Stimulated activated CD8-positive, alpha-beta memory T cell treated with anti-CD3 and anti-CD28 coated beads, Interleukin-7, amount 100 ng/mL, for 24 hours (primary cell): ENCODE measurements at places on chromosomes 7 and 10.

DNA sequence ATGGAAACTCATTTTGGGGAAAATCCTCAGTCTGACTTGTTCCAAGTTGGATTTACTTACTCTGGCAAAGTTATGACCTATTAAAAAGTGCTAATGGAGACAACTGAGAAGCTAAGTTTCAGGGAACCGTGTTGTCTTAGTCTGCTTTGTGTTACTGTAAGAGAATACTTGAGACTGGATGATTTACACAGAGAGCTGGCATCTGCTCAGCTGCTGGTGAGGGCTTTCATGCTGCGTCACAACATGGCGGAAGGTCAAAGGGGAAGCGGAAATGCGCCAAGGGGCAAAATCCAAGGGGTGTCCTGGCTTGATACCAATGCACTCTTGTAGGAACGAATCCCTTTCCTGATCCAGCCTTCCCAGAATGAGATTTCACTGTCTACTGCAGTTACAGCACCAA lies 46.4 kb downstream of the MTURN start:
- no peak for DNase-seq

DNA sequence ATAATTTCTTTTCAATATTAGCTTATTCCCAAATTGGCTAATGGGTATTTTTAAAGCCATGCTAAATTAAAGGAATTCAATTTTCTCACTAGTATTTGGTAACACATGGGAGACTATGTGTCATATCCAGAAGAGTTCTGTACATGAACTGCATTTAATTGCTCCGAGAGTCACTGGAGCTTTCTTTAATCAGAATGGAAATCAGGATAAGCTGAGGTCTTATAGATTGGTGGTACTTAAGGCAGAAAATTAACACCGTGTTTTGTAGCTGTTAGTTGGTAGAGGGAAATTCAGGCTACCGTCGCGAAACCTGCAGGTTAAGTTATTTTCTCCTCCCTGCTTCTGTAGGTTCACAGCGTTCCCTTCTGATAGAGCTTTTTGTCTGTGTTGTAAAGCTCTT lies at the start of gene WEE2:
Gene WEE2 (plus strand): TSS at position 3 of the 400 bp plus-strand sequence. CDS start 406 bp downstream, outside the sequence.
- no peak for DNase-seq

GRCh38 chr7:120869700-120870099 lies 11.8 kb upstream of the TSPAN12 start:
- DNase-seq = no peak

GRCh38 chr10:34022195-34022594 lies 687.7 kb upstream of the NRP1 start:
- no peak for DNase-seq

GRCh38 chr10:62442006-62442405 lies 67.8 kb downstream of the ZNF365 start:
- DNase-seq = no peak

GRCh38 chr10:30017556-30017955 lies 41.8 kb downstream of the JCAD start:
- DNase-seq = no peak

DNA sequence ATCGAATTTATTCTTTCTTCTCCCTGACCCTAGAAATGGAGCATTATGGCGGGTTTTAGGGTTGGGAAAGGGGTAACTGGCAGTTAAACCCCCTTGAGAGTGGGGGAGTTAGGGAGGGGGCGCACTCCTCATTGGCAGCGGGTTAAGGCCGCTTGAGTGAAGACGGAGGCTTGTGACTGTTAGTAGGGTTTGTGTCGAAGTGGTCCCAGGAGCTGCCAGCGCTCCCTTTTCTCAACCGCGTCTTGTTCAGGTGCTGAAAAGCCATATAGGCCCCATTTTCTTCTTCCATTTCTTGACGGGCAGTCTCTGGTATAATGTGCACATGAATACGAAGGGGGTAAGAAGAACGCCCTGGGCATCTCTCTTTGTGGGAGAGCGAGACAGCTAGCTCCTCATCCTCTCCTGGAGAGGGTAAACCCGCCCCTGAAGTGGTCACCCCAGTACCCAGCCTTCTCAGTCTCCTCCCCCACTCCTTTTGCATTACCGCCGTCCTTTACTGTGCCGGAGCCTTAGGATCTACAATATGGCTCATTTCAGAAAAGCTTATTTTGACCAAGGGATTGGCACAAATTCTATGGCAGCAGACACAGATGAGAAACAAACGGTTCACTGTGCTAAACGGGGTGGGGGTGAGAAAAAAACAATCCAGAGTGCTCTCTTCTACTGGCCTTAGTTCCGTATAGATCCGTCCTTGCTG lies 836 bp downstream of the KMT2E start:
- no peak for DNase-seq

GRCh38 chr10:129462257-129462795 lies 4.7 kb upstream of the MGMT start:
- DNase-seq = no peak

DNA sequence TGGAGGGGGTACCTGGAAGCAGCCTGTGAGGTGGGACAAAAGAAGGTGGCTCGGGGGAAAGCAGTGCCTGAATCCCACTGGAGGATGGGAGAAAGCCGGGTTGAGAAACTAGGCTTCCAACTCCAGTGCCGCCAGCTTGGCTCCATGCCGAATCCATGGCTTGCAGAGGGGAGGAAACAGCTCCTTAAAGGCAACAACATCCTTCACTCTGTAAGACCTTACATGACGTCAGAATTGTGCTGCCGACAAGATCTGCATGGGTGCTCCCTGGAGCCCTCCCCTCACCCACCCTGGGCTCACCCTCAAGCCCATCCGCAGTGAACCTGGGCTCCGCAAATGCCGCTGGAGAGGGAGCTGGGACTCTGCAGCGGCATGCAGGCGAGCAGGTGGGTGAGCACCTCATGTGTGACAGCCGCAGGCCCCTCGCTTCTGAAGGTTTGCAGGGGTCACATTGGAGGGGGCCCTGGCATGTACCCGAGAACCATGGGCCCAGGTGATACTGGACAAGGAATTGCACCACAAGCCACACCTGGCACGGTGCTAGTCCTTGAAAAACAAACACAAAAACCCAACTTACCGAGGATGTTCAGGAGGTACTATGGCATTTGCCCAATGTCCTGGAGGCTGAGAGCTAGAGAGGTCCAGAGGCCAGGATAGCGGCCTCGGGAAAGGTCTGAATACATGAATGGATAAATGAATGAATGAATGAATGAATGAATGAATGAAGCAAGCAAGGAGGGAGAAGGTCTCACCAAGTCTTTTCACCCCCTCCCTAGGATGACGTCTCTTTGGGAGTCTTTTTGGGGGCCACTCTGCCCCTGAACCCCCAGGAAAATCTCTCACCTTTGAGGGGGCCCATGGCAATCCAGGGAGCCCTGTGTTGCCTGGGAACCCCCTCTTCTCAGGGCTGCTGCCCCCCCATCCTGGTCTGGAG lies 238.6 kb upstream of the SHH start:
- no peak for DNase-seq

GRCh38 chr7:2115760-2116447 lies 116.8 kb downstream of the MAD1L1 start:
- DNase-seq = no peak

DNA sequence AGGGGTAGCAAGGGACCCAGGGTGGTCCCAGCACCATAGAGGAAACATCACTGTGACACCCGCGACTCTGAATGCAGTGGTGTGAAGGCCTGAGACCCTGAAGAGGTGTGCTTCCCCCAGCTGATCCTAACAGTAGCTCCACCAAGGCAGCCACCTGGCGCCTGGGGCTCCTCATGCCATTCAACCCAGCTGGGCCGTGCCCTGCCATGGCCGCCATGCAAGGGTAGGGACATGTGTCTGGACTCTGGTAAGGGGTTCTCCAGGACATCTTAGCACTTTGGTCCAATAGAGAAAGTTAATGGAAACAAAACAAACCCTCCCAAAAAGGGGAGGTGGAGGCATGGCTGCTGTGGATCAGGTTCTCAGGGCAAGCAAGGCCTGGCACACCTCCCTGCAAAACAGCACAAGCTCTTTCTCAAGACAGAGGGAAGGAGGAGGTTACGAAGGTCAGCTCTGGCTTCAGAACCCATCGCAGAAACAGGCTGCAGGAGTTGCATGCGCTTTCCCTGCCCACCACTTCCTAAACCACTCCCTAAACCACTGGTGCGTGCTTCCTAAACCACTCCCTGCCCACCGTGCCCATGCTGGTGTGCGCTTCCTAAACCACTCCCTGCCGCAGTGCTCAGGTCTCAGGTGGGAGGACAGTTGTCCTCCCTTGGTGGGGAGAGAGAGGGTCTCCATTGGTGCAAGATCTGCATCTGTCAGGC lies 108.7 kb downstream of the LARP4B start:
- DNase-seq = no peak

DNA sequence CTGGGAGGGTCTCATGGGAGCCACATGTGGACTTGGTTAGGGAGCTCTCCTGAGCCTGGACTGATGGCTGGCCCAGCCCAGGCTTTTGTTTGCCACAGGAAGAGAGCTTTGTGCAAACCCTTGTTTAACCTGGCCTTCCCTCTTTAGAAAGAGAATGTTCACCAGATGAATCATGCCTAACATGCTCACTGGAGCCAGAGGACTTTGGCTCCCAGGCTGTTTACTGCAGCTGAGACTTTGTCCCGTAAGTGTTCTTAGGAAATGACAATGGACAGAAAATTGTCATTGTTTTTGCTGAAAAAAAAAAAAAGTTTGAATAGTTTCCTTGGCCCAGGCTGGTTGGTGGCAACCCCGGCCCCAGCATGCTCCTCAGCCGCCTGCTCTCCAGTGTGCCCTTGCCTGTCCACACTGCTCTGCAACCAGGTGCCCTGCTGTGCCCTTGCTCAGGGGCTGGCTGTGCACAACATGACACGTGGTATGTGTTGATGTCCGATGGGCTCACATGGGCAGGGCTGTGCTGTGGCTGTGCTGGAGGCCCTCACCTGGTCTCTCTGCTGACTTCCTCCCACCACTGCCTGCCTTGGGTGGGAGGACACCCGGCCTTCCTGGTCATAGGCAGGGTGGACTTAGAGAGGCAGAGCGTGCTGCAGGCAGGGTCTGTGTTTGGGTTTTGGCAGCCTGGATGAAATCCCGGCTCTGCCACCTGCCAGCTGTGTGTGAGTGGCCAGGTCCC lies 215.3 kb upstream of the ZNF32 start:
- DNase-seq = no peak

GRCh38 chr10:124693396-124693795 lies 50.8 kb downstream of the FAM53B start:
- DNase-seq = no peak

DNA sequence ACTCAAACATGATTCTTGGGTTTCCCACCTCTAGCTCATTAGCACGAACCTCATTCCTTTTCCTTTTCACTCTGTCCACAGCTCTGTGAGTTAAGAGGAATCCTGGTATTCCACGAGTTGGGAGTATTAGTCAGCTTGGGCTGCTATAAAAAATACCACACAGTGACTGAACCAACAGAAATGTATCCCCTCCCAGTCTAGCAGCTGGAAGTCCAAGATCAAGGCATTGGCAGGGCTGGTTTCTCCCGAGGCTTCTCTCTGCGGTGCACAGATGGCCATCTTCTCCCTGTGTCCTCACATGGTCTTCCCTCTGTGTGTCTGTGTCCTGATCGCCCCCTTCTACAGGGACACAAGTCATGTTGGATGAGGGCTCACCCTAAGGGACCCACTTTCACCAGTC lies 261.6 kb downstream of the TNS3 start:
- no peak for DNase-seq

DNA sequence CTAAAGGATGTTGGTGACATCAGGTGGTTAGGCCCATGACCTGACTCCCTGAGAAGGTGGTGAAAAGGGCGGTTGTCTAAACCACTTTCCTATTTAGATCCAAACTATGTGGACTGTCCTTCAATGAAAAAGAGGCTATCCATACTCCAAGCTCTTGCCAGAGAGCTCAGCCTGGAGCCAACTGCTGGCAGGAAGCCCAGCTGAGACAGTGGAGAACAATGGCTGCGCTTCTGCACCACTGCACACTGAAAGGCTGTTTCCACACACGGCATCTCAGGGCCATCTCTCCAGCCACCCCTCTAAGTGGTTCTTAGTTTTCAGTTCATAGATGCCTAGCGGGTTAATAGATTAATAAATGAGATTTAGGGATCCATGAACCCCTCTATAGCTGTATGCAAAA lies 488.8 kb upstream of the ZMIZ1 start:
- DNase-seq = no peak

DNA sequence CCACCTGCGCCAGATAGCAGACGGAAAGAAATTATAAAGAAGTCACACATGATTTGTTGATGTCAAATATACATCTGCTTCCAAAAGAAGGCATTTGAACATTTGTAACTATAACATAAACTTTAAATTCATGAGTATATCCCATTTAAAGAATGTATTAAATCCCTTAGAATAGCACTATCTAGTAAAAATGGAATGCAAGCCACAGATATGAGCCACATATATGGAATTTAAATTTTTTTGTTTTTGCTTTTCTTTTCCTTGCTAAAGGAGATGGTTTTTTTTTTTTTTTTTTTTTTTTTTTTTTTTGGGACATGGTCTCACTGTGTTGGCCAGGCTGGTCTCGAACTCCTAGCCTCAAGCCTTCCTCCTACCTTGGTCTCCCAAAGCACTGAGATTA lies 730.8 kb downstream of the PHTF2 start:
- no peak for DNase-seq

DNA sequence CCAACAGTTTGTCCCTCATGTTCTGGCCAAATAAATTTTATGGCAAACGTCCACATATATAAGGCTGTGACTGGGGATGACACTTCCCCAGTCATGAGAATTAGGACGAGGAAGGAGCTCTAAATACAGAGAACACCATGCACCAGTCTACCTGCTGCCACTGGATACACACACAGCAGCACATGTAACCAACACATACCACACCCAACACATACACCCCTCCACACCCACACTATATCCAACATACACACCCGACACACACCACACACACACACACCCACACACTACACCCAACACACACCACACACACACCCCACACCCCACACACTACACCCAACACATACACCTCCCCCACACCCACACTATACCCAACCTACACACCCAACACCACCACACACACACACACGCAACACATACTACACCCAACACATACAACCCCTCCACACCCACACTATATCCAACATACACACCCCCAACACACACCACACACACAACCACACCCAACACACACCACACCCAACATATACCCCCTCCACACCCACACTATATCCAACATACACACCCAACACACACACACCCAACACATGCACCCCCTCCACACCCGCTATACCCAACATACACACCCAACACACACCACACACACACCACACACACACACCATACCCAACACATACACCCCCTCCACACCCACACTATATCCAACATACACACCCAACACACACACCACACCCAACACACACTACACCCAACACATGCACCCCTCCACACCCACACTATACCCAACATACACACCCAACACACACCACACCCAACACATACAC lies 74.1 kb downstream of the HIPK2 start:
- DNase-seq = no peak

GRCh38 chr7:43639858-43640491 lies 57.1 kb downstream of the STK17A start:
- DNase-seq = no peak

DNA sequence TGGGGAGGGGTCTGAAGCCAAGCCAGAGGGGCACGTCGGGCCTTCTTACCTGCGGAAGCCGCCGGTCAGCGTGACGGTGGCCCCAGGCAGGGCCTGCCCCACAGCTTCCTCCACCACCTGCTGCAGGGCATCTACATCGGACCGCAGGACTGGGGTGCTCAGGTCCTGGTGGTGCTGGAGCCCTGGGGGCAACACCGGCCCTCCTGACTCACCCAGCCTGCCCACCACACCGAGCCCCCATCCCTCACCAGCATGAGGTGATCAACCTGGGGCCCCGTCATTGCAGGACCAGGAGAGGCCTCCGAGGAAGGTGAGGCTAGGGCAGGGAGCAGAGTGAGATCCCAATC lies 8.0 kb downstream of the POLM start:
- no peak for DNase-seq

GRCh38 chr7:140084142-140084655 lies 21.4 kb upstream of the PARP12 start:
- DNase-seq = no peak
